GM06990 (cell line): ENCODE measurements at places on chromosomes 16 and 17.

DNA sequence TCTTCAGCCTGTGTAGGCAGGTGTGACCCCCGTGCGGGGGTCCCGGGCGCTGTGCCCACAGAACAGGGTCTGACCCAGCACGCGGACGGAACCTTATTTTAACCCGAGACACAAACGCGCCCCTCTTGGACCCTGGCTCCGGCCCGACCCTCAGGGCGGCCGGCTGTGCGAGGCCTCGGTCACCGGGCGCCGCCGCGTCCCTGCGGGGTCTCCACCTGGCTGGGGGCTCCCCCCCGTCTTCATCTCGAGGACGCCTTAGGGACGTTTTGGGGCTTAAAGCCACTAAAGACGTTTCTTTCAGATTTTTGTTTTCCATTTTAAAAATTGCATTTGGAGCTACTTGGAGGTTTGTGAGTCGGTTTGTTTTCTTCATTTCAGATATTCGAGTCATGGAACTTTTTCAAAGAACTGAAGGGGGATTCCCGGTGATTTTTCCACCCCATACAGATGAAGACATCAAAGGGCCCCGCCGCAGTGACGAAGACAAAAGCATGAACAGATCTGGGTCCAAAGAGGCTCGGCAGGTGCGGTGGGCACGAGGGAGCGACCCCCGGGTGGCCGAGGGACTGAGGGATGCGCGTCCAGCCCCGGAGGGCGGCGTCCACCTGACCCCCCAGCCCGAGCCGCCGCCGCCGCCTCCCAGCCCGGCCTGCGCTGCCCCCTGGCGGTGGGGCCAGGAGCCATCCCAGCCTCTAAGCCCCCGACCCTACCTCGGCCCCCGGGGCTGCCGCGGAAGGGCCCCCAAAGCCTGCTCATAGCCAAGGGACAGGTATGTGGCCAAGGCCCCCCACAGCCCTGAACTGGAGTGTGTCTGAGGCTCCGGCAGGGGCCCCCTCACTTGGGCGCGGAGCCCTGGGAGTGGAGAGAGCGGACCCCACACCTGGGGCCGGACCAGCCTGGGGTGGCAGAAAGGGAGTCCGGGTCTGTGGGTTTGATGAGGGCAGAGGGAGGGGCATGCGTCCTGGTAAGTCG is 3.8 kb upstream of the CD7 start:
- peak; percentile 52 for DNase-seq

- DNase-seq = no peak
Observed at GRCh38 chr17:10743316-10744009, 13.6 kb upstream of the TMEM220 start.

DNA sequence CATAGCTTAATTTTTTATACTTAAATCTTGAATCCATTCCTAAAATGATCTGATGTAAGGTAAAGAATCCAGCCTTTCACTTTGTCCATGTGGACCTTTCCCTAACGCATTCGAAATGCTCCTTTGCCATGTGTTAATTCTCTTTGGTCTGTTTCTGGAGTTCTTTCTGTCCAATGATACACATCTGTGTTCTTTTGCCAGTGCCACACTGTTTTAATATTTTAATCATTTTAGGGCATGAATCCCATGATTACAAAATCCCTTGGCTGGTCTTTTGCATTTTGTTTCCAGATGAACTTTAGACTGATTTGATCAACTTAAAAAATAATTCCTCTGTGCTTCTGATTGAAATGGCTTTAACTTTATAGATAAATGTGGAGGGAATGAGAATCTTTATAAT is 74.1 kb downstream of the NTN1 start:
- DNase-seq = no peak

GRCh38 chr16:82682767-82683166 is 56.0 kb downstream of the CDH13 start:
- no peak for DNase-seq

DNA sequence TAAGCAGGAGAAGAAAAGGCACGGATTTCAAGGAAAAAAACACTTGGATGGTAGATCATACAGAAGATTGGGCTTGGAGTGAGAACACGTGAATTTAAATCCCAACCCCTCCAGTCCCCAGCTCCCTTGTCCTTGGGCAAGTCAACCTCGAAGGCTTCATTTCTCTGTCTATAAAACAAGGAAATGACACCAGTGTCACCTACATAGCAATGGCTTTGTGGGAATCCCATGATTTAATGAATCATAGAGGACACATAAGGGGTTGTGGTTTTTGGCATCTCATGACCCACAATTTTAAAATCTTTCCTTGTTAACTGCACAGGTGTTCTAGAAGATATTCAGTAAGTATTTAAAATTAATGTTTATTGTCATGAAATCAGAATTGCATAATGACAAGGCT is 8.2 kb upstream of the CCL2 start:
- no peak for DNase-seq

- DNase-seq = no peak
Observed at GRCh38 chr17:16927641-16928321, 44.1 kb downstream of the TNFRSF13B start.

GRCh38 chr16:50547340-50548124 is 664 bp upstream of the NKD1 start:
- DNase-seq = peak; percentile 59

DNA sequence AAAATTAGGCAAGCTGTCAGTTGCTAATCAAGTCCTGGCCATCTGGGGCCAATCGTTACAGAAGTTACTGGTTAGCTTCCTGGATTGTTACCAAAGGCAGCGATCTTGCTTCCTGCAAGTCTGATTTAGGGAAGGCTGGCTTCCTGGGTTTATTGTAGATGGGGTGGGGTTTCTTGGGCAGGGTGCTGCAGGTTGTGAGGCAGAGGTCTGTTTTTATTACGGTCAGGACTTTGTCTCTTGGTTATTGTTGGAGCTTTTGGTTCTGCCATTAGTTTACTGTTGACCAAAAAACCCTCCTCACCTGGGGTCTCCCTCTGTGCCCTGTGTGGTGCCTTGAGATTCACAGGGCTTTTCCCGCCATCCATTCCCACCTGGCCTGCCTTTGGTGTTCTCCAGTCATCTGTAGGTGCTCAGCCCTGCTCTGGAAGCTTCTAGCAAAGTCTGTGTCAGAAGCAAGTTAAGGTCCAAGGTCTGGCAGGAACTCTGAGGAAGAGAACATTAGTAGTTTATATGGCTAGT is 36.9 kb downstream of the SLC47A1 start:
- DNase-seq = no peak

DNA sequence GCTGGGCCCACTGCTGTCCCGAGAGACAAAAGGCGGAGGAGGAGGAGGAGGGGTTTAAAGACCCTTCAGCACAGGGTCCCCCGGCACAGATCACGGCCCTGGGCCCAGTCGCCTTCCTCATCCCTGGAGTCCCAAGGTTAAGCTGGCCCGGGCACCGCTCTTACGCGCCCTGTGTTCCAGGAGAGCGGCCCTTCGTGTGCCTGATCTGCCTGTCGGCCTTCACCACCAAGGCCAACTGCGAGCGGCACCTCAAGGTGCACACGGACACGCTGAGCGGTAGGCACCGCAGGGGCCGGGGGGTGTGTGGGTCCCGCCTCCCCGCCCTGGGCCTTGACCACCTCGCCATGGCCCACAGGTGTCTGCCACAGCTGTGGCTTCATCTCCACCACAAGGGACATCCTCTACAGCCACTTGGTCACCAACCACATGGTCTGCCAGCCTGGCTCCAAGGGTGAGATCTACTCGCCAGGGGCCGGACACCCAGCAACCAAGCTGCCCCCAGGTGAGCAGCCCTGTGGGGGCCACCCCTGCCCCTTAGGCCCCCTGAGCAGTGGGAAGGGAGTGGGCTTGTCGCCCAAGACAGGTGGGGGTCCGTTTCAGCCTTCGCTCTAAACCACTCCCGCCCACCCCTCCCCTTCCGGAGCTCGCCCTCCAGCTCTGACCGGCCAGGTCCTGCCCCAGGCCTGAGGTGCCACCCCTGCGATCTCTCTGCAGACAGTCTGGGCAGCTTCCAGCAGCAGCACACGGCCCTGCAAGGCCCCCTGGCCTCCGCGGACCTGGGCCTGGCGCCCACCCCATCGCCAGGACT is 37.6 kb upstream of the ZC3H18 start:
- no peak for DNase-seq

- DNase-seq = no peak
Observed at GRCh38 chr16:50731989-50732832, 9.7 kb upstream of the CYLD start.

DNA sequence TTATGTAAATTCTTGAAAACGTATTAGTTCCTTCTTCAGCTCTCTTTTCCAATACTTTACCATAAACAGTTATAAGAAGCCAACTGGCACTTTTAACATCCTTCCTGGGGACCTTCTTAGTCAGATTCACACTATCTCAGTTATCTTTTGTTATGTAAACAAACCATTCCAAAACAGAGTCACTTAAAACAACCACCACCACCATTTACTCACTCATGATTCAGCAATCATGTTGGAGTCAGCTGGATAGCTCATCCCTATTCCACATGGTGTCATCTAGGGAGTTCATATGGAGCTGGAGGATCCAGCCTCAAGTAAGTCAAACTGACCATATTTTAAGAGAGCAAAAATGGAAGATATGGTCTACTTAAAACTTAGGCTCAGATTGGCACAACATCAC is 240.3 kb upstream of the IRX3 start:
- DNase-seq = no peak

DNA sequence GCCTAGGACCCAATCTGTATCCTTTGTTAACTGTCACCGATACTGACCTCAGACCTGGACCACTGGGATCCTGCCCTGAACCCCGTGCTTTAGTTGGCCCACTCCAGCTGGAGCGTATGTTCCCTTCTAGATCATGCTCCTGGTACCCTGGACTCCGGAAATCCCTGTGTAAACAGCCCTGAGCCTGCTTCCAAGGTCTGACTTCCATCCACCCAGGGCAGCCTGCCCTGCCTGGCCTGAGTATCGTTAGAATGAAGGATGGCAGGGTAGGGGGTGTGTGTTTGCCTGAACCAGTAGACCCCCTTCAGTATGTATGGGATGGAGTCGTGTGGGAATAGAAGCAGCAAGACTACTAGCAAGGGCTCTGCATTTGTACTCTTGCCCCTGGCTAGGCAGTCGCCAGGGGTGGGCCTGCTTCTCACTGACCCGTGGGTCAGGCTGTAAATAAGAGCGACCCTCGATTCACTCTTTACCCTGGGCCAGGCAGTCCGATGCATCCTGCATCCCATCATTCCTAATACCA is 691 bp upstream of the TMEM98 start:
- DNase-seq = no peak

- DNase-seq = no peak
Observed at GRCh38 chr16:78571898-78572358, 472.5 kb downstream of the WWOX start.

DNA sequence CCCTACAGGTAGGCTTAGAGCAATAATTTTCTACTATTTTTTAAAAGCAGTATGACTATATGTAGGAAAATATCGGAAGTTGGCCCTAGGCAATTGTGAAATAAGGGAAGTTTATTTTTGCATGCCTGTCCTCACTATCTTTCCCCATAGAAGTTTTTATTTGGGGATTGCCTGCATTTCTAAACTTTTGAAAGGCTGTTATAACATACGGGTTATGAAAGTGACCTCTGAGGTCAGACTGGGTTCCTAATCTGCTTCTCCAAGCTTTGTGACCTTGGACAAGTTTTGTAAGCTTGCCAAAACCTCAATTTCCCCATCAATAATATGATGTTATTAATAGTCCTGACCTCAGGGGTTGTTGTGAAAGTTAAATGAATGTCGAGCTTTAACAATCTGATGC is 67.1 kb downstream of the ARHGAP44 start:
- DNase-seq = no peak
